Central memory CD8-positive, alpha-beta T cell (primary cell): ENCODE measurements at places on chromosomes 4 and X.

GRCh38 chr4:183141997-183142396 is 42.9 kb downstream of the WWC2 start:
- H3K36me3 ChIP-seq, result no peaks in the 10 kb centered on the region
- peaks cover 13% of the 10 kb centered on the region for H3K27me3 ChIP-seq
- H3K4me1 ChIP-seq, result no peaks in the 10 kb centered on the region
- DNase-seq, result no peak
- H3K4me3 ChIP-seq, result no peak overlapping the region
- H3K27ac ChIP-seq, result no peak overlapping the region

DNA sequence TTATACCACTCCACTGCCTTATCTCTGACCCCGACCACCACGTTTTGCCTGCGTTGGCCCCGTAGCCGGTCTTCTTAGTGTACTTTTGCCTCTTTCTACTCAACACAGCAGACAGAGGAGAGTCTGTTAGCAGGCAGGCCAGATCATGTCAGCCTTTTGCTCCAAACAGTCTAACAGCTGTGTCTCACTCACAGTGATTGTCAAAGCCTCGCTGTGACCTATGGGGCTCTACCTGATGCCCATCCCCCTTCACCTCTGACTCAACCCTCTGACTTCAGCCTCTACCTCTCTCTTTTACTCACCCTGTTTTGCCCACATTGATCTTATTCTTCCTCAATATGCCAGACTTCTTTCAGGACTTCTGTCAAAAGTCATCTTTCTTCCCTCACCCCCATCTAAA is 127.1 kb downstream of the TRIML1 start:
- no peaks in the 10 kb centered on the region for H3K27me3 ChIP-seq
- no peak overlapping the region for H3K27ac ChIP-seq
- no peak overlapping the region for H3K4me3 ChIP-seq
- H3K4me1 ChIP-seq, result no peaks in the 10 kb centered on the region
- H3K36me3 ChIP-seq, result peaks cover 3% of the 10 kb centered on the region

GRCh38 chrX:147917700-147918695 is 6.3 kb downstream of the FMR1 start:
- peaks cover 38% of the 10 kb centered on the region for H3K4me1 ChIP-seq
- no peaks in the 10 kb centered on the region for H3K27me3 ChIP-seq
- peak overlapping the region; percentile 78 for H3K27ac ChIP-seq
- DNase-seq, result no peak
- peak overlapping the region; percentile 52 for H3K4me3 ChIP-seq

DNA sequence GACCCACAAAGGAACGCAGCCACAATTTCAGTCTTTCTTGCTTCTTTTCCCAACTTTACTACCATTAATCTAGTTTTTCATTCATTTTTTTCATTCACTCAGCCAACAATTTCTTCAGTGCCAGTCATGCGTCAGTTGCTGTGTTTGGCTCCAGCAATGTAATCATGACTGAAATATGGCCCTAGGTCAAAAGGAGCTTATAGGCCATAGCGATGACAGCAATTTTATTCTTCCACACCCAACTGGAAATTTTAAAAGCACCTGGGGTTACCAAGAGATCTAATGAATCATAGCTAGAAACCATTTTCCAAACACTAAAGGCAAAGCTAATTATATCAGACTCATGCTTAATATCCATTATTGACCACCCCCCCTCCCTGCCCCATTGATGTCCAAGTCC is 29.8 kb upstream of the C1QTNF7 start:
- peaks cover 14% of the 10 kb centered on the region for H3K4me1 ChIP-seq
- peaks cover 11% of the 10 kb centered on the region for H3K27me3 ChIP-seq
- no peak overlapping the region for H3K4me3 ChIP-seq
- no peaks in the 10 kb centered on the region for H3K36me3 ChIP-seq

DNA sequence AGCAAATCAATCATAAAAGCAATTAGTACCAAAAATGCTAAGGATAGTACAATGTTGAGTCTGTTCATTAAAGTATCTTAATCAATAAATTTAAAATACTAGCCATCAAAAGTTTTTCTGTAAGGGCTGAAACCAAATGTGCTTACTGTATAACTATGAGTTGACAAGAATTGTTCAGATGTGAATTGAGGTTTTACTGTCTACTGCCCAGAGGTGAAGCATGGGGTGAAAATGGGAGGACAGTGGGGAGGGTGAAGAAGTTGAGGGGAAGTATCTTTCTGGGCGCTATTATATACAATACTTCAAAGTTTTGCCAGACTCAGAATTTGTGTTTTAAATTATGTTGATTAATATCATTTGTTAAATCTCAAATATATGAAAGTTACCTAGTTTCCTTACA is 4.1 kb upstream of the PPBP start:
- H3K27ac ChIP-seq, result no peak overlapping the region
- no peaks in the 10 kb centered on the region for H3K36me3 ChIP-seq
- no peak for DNase-seq
- H3K4me3 ChIP-seq, result no peak overlapping the region
- no peaks in the 10 kb centered on the region for H3K4me1 ChIP-seq
